Activated CD8-positive, alpha-beta memory T cell treated with anti-CD3 and anti-CD28 coated beads, Interleukin-2, amount 10 ng/mL, durations not matched to agents 7 days and 5 days (primary cell): ENCODE measurements at places on chromosomes 11 and 22.

DNA sequence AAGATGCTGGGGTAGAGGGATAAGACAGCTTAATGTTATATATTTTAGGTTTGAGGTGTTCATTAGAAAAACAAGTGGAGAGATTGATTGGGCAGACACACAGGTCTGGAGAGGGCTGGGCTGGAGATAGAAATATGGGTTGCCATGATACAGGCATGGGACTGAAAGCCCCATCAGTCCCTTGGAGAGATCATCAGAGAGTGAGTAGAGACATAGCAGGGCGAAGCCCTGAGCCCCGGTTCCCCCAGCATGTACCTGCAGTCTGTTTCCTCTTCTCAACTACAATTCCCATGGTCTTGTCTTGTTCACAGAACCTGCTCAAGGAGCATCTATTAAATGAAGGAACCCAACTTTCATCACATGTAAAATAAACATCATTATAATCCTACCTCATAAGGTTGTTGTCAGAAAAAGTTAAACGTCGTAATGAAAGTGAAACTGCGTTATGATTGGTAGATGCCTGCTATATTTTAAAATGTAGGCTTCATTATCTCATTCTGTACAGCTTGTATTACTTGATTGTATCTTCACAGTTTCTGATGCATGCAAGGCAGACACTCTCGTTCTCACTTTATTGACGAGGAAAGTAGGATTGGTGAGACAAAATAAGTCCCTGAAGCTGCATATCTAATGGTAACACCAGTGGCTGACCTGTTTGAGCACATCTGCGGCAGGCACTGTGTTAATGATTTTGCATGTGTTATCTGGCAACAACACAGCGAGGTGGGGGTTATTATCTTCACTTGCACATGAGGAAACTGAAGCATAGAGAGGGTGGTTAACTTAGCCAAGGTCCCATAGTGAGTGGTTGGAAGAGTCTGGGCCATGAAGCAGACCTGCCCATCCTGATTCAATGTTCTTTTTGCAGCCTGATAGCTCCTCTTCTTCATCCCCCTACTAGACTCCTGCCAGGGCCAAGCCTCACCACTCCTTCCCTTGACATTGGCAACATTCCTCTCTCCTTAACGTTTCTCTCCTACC, 63.5 kb downstream of the ENDOD1 start:
- H3K36me3 ChIP-seq = no peaks in the 10 kb centered on the region

DNA sequence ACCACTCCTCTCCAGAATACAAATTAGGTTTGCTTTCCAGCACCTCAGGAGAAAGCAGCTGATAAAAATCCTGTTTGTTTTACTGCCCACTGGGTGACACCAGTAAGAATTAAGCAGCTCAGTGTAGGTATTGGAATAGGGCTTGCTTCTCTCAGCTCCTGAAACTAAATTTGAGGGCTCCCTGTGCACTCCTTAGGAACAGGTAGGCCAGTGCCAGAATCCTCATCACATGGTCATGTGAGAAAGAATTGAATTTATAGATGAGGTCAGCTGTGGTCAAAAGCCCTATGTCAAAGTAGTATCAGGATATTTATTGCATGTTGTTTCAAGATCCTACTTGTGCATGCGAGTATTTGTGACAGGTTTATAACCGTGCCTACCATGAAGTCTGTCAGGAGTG, 1.0 kb downstream of the PRSS23 start:
- H3K27ac ChIP-seq = no peak overlapping the region
- no peak for DNase-seq
- H3K27me3 ChIP-seq = peaks cover 67% of the 10 kb centered on the region
- H3K4me1 ChIP-seq = peaks cover 47% of the 10 kb centered on the region
- no peaks in the 10 kb centered on the region for H3K36me3 ChIP-seq

DNA sequence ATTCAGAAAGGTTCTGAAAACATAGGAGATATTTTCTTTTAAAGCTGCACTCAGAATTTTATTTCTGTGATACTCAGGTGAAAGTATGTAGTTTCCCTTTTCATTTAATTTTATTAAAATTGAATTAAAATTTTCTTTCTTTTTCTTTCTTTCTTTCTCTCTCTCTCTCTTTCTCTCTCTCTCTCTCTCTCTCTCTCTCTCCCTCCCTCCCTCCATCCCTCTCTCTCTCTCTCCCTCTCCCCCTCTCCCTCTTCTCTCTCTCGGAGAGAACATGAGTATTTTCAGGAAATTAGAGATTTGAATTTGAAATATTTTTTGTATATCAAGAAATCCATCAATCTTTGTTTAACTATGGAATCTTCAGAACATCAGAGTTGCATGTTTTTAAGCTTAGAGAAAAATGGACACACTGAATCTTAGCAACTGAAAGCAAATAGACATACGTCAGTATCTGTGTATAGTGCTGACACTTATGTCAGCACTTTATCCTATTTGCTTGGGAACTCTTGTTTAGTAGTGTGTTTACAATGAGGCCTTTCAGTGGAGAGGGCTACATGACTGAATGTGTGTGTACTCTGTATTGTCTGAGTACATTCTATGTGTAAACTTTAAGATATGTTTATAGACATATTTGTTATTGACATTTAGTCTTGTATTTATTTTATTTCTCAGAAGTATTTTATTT, 44.5 kb downstream of the PDE3B start:
- H3K27ac ChIP-seq = no peak overlapping the region
- peaks cover 59% of the 10 kb centered on the region for H3K36me3 ChIP-seq
- DNase-seq = no peak
- no peaks in the 10 kb centered on the region for H3K27me3 ChIP-seq
- peaks cover 24% of the 10 kb centered on the region for H3K4me1 ChIP-seq

GRCh38 chr11:19656140-19656541, 56.5 kb upstream of the NAV2 start:
- no peaks in the 10 kb centered on the region for H3K36me3 ChIP-seq
- H3K27ac ChIP-seq = no peak overlapping the region
- no peak for DNase-seq
- peaks cover 10% of the 10 kb centered on the region for H3K4me1 ChIP-seq

GRCh38 chr11:112437096-112437495, 176.4 kb upstream of the PLET1 start:
- no peaks in the 10 kb centered on the region for H3K36me3 ChIP-seq
- H3K27me3 ChIP-seq = peaks cover 37% of the 10 kb centered on the region
- no peak overlapping the region for H3K27ac ChIP-seq

- H3K27me3 ChIP-seq = peaks cover 28% of the 10 kb centered on the region
- no peak overlapping the region for H3K4me3 ChIP-seq
- no peak overlapping the region for H3K27ac ChIP-seq
- no peaks in the 10 kb centered on the region for H3K36me3 ChIP-seq
- peaks cover 5% of the 10 kb centered on the region for H3K4me1 ChIP-seq
These were observed 23.0 kb upstream of the EXPH5 start for GRCh38 chr11:108616549-108616948.

DNA sequence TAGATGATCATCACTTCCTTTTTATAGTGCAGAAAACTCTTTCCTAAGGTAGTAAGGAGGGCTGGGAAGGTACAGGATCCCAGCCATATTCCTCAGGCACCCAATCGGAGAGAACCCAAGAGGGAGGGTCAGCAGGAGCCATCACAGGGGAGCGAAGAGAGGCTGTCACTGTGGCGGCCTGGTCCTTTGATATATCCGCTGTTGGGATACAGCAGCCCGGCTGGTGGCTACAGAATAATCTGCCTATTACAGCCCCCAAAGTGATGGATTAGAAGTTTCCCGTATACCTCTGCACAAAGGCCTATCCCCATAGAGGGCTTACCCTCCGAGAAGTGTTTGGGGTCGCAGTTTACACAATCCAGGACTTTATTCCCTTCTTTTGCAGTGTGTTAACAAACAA, 48.5 kb downstream of the OR4D9 start:
- peaks cover 45% of the 10 kb centered on the region for H3K4me1 ChIP-seq
- H3K27ac ChIP-seq = peak overlapping the region; percentile 96

- no peak for DNase-seq
- no peaks in the 10 kb centered on the region for H3K27me3 ChIP-seq
These were observed 1484.5 kb upstream of the TENM4 start for GRCh38 chr11:80925321-80925720.

- H3K4me1 ChIP-seq = peaks cover 3% of the 10 kb centered on the region
- H3K4me3 ChIP-seq = no peak overlapping the region
- no peaks in the 10 kb centered on the region for H3K27me3 ChIP-seq
- H3K27ac ChIP-seq = no peak overlapping the region
These were observed 30.7 kb downstream of the TIMP3 start for GRCh38 chr22:32832174-32832573.

- no peaks in the 10 kb centered on the region for H3K36me3 ChIP-seq
- H3K27ac ChIP-seq = no peak overlapping the region
- DNase-seq = no peak
- no peaks in the 10 kb centered on the region for H3K27me3 ChIP-seq
- no peak overlapping the region for H3K4me3 ChIP-seq
These were observed 86.2 kb downstream of the MSANTD4 start for GRCh38 chr11:105935791-105936190.

DNA sequence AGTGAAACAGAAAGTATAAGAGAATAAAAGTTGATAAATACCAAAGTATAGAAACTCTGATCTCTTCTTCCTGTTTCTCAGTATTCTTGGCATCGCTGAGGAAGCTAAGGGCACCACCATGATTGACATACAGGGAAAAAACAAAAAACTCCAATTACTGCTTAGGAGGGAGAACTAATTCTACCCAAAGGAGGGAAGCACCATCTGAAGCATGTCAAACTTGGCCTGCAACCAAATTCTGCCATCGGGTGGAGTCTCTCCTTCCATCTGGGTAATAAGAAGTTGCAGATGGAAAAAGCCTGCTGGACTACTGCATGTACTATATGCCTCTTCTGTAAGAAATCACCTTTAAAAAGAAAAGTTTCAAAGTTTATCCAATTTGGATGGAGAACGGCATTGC, 30.5 kb upstream of the PPP2R1B start:
- peaks cover 17% of the 10 kb centered on the region for H3K36me3 ChIP-seq
- H3K27me3 ChIP-seq = no peaks in the 10 kb centered on the region
- no peak overlapping the region for H3K27ac ChIP-seq
- DNase-seq = no peak
- H3K4me1 ChIP-seq = no peaks in the 10 kb centered on the region

- H3K36me3 ChIP-seq = no peaks in the 10 kb centered on the region
- peaks cover 54% of the 10 kb centered on the region for H3K4me1 ChIP-seq
- H3K27me3 ChIP-seq = no peaks in the 10 kb centered on the region
- DNase-seq = no peak
- peak overlapping the region; percentile 80 for H3K4me3 ChIP-seq
- H3K27ac ChIP-seq = peak overlapping the region; percentile 98
These were observed 440 bp upstream of the SLC25A45 start for GRCh38 chr11:65382804-65383368.

GRCh38 chr22:20268279-20269012, at the start of gene RTN4R:
RTN4R (minus strand) TSS chr22:20268318; CDS start chr22:20268092, 226 bp downstream.
- H3K27me3 ChIP-seq = peaks cover 8% of the 10 kb centered on the region
- H3K4me1 ChIP-seq = no peaks in the 10 kb centered on the region
- peak; percentile 68 for DNase-seq
- no peak within 1 kb of the TSS for H3K27ac ChIP-seq

DNA sequence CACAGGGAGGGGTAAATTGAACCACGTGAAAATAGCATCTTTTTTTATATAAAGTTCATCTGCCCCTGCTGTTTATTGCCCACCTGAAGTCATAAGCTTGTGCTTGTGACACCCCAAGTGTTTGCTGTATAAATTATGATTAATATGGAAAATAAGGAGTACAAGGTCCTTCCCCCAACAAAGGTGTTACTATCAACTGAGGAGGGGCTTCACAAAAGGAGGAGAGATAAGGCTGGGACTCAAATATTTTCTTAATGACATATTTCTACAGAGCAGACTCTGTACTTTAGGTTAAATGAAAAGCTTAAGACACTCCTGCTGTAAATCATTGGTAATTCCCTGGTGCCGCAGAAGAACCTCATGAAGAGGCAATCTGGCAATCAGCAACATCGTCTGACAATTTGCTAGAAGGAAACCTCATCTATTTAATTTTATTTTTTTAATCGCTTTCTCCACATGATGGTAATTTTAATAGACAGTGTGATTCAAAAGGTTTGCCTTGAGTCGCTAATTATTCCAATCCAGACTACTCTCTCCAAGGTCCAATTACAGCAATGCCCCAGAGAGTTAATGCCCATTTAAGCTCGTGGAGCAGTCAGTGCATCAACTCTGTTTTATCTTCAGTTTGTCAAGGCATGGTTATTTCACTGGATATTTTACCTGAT, 1432.4 kb downstream of the FAM181B start:
- H3K4me3 ChIP-seq = no peak overlapping the region
- H3K4me1 ChIP-seq = no peaks in the 10 kb centered on the region
- DNase-seq = no peak
- H3K36me3 ChIP-seq = no peaks in the 10 kb centered on the region
- H3K27me3 ChIP-seq = no peaks in the 10 kb centered on the region
- no peak overlapping the region for H3K27ac ChIP-seq

GRCh38 chr11:69640995-69641581, at the start of gene CCND1:
CCND1 (plus strand) TSS chr11:69641156; CDS start chr11:69641314, 158 bp downstream.
- peaks cover 6% of the 10 kb centered on the region for H3K4me1 ChIP-seq
- DNase-seq = no peak
- no peaks in the 10 kb centered on the region for H3K36me3 ChIP-seq
- no peak within 1 kb of the TSS for H3K27ac ChIP-seq
- H3K4me3 ChIP-seq = no peak within 1 kb of the TSS
- H3K27me3 ChIP-seq = peaks cover 46% of the 10 kb centered on the region

- no peak overlapping the region for H3K4me3 ChIP-seq
- no peaks in the 10 kb centered on the region for H3K4me1 ChIP-seq
- no peak for DNase-seq
- no peak overlapping the region for H3K27ac ChIP-seq
- no peaks in the 10 kb centered on the region for H3K36me3 ChIP-seq
These were observed 77.7 kb downstream of the GDPD4 start for GRCh38 chr11:77223797-77224196.

DNA sequence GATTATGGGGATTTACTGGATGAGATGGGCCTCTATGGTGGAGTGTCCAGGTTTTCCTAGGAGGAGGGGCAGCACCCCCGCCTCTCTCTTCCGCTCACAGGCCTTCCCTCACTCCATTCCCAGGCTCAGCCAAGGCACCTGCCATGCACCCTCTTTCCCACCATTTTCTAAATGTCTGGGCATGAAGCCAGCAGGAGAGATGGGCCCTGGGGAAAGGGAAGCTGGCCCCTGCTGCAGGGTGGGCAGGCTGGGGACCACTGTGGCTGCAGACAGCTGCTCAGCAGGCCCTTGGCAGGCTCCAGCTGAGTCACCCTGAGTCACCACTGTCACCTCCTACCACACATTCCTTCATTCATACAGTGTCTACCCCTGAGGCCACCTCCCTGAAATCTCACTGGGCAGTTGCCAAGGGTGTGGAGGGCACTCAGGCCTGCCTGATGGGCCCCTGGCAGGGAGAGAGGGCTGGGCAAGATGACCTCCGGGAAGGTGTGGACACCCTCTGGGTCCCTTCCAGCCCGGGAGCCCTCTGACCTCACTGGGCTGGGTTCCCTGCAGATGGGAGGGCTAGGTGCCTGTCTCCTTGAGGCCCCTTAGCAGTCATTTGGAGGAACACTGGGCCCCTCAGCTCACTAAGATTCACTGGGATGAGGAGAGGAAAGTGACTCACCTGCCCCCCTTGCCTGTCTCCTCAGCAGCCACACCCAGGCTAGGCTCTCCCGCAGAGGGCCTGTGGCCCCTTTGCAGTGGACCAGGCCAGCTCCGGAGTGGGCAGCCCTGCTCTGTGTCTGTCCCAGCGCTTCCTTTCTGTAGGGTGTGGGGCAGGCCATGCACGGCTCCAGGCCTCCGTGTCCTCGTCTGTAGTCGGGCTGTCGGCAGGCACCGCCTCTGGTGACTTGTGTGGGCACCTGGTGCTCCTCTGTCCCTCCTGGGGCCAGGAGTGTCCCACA, 7.8 kb downstream of the MYEOV start:
- peaks cover 46% of the 10 kb centered on the region for H3K4me1 ChIP-seq
- peaks cover 2% of the 10 kb centered on the region for H3K36me3 ChIP-seq
- no peaks in the 10 kb centered on the region for H3K27me3 ChIP-seq

- no peaks in the 10 kb centered on the region for H3K27me3 ChIP-seq
- peaks cover 37% of the 10 kb centered on the region for H3K36me3 ChIP-seq
These were observed 96.4 kb downstream of the PRMT3 start for GRCh38 chr11:20483931-20484330.
